Smooth muscle cell of the pulmonary artery (primary cell): ENCODE measurements at places on chromosomes 16 and 17. TPM values are rescaled to one million over a fixed set of nuclear protein-coding genes. Genes with fewer than 3 reads are reported as not detected.

The PRSS22 gene
- total RNA-seq = not detected in 2 replicates

The TBC1D3L gene
- 2.7 and 8.2 TPM in 2 replicates for total RNA-seq

The TSPAN10 gene
- total RNA-seq = 3.6 TPM in 2 replicates

The CDK5RAP3 gene
- total RNA-seq = 69.5 and 106 TPM in 2 replicates

The PRSS33 gene
- not detected in 2 replicates for total RNA-seq

The KRTAP3-2 gene
- total RNA-seq = not detected in 2 replicates

The PRAC1 gene
- not detected in 2 replicates for total RNA-seq

The MSLN gene
- total RNA-seq = not detected in 2 replicates
